ENCODE measurements at places on chromosomes 2 and 18.

DNA sequence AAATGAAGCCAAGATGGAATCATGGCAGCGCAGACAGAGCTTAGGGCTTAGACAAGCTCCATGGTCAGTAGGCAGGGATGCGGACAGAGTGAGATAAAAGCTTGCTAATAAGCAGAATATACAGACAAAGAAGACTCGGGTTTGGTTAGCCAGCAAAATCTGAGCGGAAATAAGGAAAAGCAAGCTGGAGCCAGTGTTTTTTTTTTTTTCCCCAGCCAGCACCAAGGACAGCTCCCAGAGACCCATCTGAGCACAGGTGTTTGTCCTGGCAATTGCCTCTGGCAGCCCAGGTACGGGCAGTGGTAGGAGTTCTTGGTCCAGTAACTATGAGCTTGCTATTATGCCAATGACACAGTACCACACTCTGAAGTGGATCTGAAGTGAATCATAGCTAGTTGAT is 187.6 kb downstream of the ADCYAP1 start:
- no peak for ATAC-seq

DNA sequence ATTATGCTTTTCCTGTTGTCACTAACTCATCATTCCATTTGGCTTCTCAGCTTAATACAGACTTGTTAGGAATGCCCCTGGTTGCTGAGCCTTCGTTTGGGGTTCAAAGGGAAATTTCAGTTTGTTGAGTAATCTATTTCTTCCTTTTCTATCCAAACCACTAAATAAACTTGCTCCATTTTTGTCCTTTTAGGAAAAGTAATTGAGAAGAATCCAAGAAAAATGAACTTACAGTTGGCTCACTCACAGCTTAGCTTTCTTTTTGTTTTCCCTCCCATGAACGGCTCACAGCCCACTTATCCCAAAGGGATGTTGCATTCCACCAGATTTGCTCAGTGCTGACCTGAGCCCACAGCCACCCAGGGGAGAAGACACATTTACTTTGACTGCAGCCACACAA is 73.9 kb downstream of the SOX11 start:
- ATAC-seq = no peak

- no peak for ATAC-seq
These were observed 108.2 kb downstream of the PDE1A start for GRCh38 chr2:182318466-182319220.

- no peak for ATAC-seq
These were observed 39.0 kb downstream of the MAIP1 start for GRCh38 chr2:199994371-199994770.

GRCh38 chr2:53268086-53268485 is 499.5 kb upstream of the CHAC2 start:
- no peak for ATAC-seq

- ATAC-seq = no peak
These were observed 43.8 kb downstream of the SOCS6 start for GRCh38 chr18:70332694-70333093.
